Islet precursor cell (in vitro differentiated cells): ENCODE measurements at places on chromosomes 13 and 19.
A peak's percentile ranks its signal among the peaks of the same experiment; 100 is the strongest.

GRCh38 chr19:4338441-4339355, at the start of gene STAP2:
Gene STAP2, minus strand, starts transcription at chr19:4338827. Its CDS starts 74 bp downstream, at chr19:4338753.
- peak; percentile 89 for DNase-seq

DNA sequence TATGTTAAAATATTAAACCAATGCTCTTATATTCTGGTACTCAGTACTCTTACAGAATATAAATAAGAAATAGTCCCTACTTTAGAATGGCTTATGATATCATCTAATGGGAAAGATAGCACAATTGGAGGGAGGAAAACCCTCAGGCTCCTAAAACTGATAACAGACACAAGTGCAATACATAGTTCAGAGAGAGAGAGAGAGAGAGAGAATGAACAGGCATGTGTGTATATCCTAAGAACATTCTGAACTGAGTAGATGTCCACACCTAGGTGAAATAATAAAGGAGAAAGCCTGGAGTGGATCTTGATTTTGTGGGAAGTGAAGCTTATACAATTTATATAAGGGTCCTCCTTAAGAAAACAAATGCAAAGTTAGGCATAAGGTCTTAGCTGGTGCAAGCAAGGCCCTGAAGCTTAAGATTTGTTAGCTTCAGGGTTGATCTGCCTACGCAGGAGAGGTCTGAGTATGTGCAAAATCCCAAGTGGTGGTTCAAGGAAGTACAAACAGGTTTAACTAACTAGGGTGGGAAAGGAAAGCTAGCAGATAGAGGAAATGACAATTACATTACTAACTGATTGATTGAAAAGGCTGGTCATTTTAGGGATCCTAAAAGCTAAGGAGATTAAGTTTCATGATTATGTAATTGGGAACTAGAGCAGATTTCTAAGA, 53.3 kb downstream of the SOX21 start:
- DNase-seq, result no peak

DNA sequence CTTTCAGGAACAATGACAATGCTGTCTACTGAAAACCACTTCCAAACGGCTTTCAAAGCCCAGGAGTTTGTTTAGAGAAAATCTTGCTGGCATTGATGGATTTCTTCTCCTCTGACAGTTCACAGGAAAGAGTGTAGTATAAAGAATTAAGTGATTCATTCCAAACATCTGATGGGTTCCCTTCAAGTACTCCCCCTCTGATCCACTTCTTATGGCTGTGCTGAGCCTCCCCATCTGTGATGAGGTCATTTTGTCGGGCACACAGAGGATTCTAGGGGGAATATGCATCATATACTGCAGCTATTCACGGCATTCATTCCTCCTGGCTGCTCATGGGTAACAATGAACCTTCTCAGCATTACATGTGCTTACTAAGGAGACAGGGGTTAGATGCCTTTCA, 107.9 kb downstream of the RGCC start:
- DNase-seq, result no peak

GRCh38 chr13:51894239-51894638, 32.5 kb downstream of the CCDC70 start:
- peak; percentile 71 for DNase-seq

DNA sequence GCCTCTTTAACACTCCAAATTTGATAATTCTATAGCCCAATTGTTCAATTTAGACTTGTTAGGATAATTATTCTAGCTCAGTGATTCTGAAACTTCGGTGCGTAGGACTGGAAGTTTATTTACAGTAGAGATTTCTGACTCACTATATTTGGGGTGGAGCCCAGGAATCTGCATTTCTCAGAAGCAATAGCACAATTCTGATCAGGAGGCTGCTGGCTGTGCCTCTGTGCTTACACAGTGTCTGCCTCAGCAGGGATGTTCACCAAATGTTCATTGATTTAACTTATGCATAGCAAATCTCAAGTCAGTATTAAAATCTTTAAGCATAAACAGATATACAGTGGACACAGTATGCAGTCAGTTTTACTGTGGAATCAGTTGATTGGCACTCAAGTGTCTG, 45.8 kb downstream of the ATP8A2 start:
- DNase-seq, result no peak

GRCh38 chr19:8151767-8152035, 2.3 kb upstream of the FBN3 start:
- no peak for DNase-seq

GRCh38 chr13:70363991-70364390, 255.7 kb upstream of the KLHL1 start:
- no peak for DNase-seq

DNA sequence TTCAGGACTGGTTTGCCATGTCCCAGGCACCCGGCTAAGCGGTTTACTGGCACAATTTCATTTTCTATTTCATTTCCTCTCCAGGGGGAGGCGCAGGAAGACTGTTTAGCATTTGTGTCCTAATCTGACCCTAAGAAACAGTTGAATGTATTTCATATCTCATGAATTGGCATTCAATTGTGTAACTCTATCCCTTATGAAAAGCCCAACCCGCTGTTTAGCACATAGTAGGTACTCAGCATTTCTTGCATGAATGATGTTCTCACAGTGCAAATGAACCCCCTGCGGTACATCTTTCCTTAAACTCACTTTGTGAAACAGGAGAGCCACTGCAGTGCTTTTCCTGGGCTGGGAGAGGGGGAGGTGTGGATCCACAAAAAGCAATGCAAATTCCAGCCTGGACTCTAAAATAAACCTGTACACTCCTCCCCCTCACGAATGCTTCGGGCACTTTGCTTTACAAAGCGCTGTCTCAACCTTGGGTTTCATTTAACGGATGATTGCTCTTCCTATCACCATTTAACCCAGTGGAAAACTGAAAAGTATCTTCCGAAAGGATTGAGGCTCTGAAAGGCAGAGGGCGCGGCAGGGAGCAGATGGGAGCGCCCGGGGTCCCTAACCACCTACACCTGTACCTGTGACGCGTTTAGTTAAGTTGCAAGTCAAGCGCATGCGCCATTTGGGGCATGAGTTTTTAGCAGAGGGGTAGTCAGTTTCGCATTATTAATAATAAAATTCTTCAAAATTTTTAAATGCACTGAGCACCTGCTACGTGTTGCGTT, 1.2 kb upstream of the EEF2 start:
- no peak for DNase-seq
